ENCODE measurements at places on chromosomes 1 and 21.

GRCh38 chr1:206472454-206472853 is 2.2 kb downstream of the IKBKE start:
- DNase-seq: no peak

- DNase-seq: no peak
Observed at GRCh38 chr1:50877641-50878040, 82.4 kb downstream of the FAF1 start.

DNA sequence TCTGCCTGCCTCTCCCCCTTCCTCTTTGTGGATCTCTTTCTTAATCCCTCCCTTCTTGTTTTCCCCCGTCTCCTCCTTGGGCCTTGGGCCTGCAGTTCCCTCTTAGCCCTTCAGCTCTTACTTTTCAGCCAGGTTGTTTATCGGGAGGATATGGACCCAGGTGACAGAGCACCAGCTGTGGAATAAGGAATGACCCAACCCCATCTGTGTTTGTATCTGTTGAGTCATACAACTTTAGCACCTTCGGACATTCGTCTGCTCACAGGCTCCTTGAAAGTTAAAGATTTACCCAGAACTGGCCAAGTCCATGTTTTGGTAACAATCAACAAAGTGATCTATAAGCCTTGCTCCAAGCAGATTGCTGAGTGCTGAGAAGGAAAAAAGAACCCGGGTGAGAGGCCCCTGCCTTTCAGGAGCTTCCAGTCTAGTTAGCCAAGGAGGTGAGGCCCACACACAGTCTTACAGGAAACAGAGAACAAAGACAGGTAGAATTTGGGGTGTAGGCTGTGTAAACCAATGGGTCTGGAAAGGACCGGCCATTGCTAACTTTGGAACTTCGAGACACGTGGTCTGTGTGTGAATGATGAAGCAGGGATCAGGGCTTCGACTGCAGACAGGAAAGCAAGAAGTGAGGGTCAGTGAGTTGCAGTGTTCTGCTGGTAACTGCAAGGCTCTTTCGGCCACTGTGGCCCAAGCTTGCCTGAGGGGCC is 66.7 kb upstream of the F3 start:
- no peak for DNase-seq

DNA sequence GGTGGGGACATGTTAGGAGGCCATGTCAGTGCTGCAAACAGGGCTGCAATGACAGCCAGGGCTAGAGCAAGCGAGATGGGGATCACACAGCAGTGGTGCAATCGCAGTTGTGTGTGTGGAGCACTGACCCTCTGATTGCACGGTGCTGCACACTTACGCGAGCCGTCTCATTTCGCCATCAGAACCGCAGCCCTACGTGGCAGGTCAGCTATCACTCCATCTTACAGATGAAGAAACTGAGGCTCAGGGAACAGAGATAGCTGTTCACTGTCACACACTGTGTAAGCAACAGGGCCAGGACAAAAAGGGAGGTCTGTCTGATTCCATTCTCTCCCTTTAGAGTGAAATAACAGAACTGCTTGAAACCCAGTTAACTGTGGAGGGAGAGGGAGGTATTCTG is 104.8 kb upstream of the SLC45A1 start:
- DNase-seq: no peak

DNA sequence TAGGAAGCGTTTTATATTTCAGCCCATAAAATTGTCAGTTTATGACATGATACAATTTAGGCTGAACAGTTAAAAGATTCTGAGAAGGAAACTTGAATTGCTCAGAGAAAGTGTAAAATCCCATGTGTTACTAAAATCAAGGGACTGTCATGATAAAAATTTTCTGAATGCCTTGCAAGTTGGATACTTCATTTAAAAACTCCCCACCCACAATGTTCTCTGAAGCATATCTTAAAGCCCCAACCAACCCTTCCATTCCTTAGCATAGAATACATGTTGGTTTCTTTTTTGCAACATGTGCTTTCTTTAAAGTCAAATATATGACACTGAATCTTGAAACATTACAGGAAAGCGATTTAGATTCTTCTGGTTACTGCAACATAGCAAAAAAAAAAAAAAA is 97.4 kb downstream of the MRPL39 start:
- DNase-seq: no peak

All from NCI-H82 (cell line).